ENCODE measurements at places on chromosomes 7 and 10.

DNA sequence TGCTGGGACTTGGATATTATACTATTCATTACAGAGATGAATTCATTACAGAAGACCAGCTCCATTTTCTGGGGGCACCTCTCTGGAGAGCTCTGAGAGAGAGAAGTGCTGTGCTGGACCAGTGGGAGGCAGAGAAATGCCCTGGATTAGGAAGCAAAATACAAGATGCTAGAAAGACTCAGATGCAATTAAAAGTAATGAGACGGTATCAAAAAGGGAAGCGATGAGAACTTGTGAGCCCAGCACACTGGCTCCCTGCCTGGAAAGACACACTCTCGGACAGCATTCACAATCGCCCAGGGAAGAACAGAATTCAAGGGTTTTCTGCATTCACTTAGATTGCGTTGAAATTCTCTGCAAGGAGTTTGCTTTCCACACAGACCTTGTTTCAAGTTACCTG lies 3.5 kb upstream of the FRAT2 start:
- DNase-seq: no peak

DNA sequence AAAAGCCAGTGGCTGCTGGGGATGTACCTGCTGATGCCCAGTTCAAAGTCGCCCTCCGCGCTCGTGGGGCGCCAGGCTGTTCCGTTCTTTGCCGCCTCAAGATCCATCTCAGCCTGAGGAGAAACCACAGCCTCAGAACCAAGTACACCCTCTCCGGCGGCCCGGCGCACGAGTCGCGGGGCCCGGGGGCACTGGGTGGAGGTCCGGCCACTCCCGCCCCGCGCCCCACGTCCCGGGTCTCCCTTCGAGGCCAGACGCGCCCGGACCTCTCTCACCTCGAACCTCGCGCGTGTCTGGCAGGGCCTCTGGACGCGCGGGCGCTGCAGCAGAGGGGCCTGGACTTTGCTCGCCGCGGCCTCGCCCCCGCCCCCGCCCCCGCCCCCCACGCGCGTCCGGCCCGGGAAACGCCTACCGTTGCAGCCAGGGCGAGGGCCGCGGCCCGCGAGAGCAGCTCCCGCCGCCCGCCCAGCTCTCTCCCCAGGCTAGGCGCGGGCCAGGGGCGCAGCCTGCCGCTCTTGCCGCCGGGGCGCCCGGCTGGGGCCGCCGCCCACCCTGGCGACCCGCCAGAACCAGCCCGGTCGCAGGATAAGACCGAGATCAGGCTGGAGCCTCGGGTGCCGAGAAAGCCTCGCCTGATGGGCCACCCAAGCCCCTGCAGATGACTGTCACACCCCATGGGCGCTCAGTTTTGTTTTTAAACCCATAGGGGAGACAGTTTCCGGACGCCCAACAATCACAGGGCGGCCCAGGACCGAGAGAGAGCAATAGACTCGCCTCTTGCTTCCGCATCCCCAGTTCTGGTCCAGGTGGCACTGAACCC lies at the start of gene ABCB4:
TSS of gene ABCB4 (minus strand) at position 322 of the 820 bp plus-strand sequence. CDS start at position 107, 215 bp downstream.
- DNase-seq: peak; percentile 16

DNA sequence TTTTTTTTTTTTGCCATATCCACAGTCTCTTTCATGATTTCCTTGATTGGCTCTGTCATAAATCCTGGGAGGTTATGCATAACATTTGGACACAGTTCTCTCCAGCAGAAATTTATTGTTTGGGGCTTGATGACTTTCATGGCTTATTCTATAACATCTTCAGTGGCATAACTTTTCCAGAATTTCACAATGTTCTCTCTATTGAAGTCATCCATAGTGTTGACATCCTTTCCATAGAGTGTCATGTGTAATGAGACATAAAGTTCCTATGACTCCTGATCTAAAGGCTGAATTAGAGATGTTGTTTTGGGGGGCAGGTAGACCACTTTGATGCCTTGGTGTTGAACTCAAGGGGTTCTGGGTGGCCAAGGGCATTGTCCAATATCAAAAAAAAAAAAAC lies 36.7 kb upstream of the STK17A start:
- no peak for DNase-seq

DNA sequence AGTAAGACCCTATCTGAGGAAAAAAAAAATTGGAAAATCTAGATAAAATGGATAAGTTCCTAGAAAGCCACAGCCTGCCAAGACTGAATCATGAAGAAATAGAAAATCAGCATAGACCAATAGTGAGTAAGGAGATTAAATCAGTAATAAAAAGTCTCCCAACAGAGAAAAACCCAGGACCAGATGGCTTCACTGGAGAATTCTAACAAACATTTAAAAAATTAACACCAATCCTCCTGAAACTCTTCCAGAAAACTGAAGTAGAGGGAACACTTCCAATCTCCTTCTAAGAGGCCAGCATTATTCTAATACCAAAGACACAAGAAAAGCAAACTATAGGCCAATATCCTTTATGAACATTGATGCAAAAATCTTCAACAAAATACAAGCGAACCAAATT lies 8.8 kb upstream of the LIMK1 start:
- no peak for DNase-seq

DNA sequence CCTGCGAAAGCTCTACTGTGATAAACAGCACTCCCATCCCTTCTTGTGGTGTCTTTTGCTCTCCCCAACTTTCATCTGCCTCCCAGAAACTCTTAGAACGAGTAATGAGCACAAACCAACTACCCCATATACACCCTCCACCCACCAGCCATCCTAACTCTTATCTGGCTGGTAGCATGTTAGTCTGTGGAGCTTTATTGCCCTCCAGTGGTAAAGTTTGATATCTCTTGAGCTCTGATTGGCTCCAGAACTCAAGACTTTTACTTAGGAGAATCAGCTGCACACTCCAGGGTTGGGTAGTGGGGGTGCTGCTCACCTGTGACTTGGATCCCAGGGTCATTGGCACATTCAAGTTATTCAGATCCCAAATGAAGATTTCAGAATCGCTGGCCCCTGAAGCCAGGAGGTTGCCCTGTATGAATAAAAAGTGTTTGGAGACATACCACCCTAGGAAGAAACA lies 10.9 kb downstream of the SEC31B start:
- no peak for DNase-seq

GRCh38 chr10:24894309-24894708 lies 58.1 kb downstream of the PRTFDC1 start:
- peak; percentile 23 for DNase-seq

DNA sequence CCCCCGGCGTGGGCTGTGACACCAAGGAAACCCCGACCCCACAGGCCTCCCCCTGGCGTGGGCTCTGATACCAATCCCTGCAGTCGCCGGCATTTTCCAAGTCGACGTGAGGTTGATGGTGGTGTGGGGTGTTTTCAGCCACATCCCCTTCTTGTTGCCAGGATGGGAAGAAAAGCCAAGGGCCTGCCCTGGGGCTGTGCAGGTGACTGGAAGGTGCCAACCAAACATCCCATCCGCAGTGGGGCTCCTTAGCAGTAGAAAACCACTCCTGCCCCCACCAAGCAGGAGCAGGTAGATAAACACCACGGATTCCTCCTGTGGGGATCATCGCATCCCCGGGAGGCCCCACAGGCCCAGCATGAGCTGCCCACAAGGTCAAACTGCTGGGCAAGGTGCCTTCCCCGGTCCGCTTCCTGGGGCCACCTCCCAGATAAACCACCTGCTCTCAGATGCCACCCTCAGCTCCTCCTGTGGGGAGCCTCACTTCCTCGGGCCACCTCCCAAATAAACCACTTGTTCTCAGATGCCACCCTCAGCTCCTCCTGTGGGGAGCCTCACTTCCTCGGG lies 88.5 kb upstream of the DIP2C start:
- DNase-seq: no peak

GRCh38 chr10:122466951-122467381 lies 5.6 kb downstream of the HTRA1 start:
- DNase-seq: no peak

- no peak for DNase-seq
Measured at GRCh38 chr10:11236234-11236633, 218.6 kb downstream of the CELF2 start.

DNA sequence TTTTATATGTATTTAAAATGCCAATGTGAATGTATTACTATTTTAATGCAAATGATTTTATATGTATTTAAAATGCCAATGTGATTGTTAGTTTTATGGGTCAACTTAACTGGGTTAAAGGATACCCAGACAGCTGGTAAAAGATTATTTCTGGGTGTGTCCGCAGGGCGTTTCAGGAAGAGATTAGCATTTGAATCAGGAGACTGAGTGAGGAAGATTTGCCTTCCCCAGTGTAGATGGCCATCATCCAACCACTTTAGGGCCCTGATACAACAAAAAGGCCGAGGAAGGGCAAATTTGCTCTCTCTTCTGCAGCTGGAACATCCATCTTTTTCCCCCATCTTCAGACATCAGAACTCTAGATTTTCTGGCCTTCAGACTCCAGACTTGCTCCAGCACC lies 116.2 kb downstream of the BAMBI start:
- no peak for DNase-seq

DNA sequence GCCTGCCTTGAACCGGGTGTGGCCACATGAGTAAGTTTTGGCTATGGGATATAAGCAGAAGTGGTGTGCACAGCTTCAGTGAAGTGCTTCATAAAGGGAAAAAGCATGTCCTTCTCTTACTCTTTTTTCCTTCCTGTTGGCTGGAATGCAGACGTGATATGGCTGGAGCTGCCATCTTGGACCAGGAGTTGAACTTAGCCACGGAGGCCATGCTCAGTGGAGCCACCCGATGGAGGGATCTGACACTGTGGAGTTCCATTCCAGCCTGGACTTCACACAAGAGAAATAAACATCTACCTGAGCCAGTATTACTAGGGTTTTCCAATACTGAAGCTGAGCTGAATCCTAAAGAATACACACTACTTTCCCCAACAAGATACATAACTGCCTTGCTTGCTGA lies 52.3 kb downstream of the CCDC3 start:
- DNase-seq: peak; percentile 20

DNA sequence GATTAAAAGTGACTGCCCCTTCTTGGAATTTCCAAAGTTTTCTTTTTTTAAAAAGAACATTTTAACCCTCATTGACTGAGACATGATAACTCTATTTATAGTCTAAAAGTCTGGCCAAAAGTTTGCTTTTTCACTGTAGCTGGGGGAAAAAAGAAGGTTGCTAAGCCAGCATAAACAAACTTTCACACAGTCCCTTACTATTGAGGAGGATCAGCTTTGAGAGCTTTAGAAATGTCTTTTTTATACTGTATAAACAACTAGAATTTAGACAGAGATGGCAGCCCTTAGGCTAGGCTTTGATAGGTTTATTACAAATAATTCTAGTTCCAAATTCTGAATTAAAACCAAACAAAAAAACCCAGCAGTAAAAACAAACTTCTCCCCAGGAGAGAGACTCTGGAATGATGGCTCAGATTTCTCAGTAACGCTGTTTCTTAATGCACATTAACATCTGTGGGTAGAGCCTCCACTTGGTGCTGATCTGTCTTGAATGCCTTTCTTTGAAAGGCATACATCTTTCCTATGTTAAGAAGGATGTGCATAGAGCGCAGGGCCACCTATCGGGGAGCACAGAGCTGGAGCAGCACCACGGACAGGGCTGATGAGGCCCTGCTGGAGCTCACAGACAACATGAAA lies 100.9 kb upstream of the PDLIM1 start:
- DNase-seq: peak; percentile 46

DNA sequence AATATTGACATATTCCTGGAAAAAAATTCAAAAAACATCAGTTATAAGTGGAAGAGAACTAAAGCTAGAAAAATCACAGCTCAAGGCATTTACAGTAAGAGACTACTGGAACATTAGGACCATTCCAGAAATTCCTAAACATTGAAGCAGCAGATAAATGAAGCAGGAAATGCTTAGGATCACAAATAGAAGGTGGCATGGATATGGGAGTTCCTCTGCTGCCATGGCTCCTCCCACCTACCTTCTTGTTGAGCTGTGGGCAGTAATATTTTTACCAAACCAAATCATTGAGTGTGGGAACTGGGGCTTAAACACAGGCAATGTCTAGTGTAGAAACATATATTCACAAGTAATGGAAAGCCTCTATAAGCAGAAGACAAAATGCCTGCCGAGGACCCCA lies 292.8 kb downstream of the ANKRD7 start:
- DNase-seq: no peak

DNA sequence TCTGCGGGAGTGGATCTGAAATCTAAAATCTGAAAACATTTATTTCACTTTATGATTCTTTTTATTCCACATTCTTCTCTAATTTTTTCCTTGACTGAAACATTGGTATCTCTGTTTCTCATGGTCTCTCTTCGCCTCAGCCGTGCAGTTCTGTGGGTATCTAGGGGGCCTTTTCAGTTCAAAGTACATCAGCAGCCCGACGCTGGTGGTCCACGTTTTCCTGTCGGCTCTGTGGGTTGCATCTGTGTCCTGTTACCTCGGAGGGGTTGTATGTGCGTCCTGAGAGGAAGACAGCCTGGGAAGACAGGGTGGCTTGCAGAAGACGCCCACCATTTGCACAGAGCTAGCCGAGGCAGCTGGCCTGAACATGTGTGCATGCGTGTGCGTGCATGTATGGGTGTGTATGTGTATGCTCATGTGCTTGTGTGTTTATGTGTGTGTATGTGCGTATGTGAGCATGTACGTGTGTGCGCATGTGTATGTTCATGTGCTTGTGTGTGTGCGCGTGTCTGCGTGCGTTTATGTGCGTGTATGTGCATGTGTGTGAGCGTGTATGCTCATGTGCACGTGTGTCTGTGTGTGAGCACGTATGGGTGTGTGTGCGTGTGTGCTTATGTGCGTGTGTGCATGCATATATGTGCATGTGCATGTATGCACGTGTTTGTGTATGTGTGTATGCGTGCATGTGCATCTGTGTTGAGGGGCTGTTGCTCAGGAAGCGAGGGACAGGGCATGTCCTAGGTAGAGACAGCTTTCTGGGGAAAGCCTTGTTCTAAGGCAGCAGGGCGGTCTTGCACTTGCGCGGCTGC lies 211.8 kb downstream of the ADARB2 start:
- no peak for DNase-seq

DNA sequence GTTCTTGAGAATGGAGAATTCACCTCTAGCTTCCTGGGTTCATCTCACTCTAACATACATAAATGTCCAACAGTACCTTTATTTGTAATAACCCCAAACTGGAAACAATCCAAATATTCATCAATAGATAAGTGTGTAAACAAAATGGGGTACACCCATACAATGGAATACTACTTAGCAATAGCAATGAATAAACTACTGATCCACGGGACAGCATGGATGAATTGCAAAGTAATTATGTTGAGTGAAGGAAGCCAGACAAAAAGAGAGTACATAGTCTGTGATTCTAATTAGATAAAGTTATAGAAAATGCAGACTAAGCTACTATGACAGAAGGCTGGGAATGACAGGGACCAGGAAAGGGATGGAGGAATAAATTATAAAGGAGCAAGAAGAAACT lies 391.3 kb downstream of the CCSER2 start:
- no peak for DNase-seq

DNA sequence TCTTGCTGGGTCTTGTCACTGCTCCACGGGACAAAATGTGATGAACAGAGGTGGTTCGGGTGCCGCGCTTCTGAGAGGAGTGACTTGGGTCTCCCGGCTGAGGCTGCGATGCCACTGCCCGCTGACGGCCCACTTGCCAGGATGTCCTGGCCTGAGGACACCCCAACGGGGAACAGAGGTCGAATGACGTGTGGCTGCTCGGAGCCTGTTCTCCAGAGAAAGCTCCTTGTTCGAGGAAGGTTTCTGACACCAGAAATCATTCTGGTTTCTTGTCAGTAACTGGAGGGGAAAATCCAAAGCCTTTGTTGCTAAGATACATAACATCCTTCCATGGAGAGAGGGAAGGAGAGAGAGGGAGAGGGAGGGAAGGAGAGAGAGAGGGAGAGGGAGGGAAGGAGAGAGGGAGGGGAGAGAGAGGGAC lies 236.4 kb downstream of the WDR37 start:
- peak; percentile 24 for DNase-seq

GRCh38 chr7:15228831-15229230 lies 326.3 kb upstream of the DGKB start:
- no peak for DNase-seq

GRCh38 chr7:16961641-16962040 lies 79.9 kb upstream of the AGR3 start:
- DNase-seq: no peak
